Motor neuron (in vitro differentiated cells): ENCODE measurements at places on chromosomes 3 and 15. TPM values are rescaled to one million over a fixed set of nuclear protein-coding genes. Genes with fewer than 3 reads are reported as not detected.

The AGTR1 gene
- total RNA-seq: 30.1 and 35.3 TPM in 2 replicates

The PIAS1 gene
- total RNA-seq: 37.4 and 47.4 TPM in 2 replicates

The ERC2 gene
- total RNA-seq: 23.3 and 25.6 TPM in 2 replicates

The FHIT gene
- 18.2 and 19.0 TPM in 2 replicates for total RNA-seq
